Cardiac muscle cell (in vitro differentiated cells and primary cell): ENCODE measurements at places on chromosomes 12 and 14. TPM values are rescaled to one million over a fixed set of nuclear protein-coding genes. Genes with fewer than 3 reads are reported as not detected.
A peak's percentile ranks its signal among the peaks of the same experiment; 100 is the strongest.

GRCh38 chr12:89451841-89452251 lies 72.8 kb downstream of the GALNT4 start:
- H3K4me3 ChIP-seq = no peak overlapping the region
- no peaks in the 10 kb centered on the region for H3K36me3 ChIP-seq
- H3K27me3 ChIP-seq = no peaks in the 10 kb centered on the region
- H3K27ac ChIP-seq = peak overlapping the region; percentile 89

- no peaks in the 10 kb centered on the region for H3K27me3 ChIP-seq
- no peak for DNase-seq
- no peaks in the 10 kb centered on the region for H3K4me1 ChIP-seq
- no peak overlapping the region for H3K4me3 ChIP-seq
- H3K27ac ChIP-seq = no peak overlapping the region
- H3K36me3 ChIP-seq = no peaks in the 10 kb centered on the region
Observed at GRCh38 chr12:75666939-75667334, 155.5 kb upstream of the KRR1 start.

Gene PPP2R5E
- polyA plus RNA-seq = 22.7 and 24.8 TPM in 2 replicates

Gene CFAP251
- polyA plus RNA-seq = 0.31 and 1.7 TPM in 2 replicates

Gene ANKLE2
- polyA plus RNA-seq = 27.8 and 37.1 TPM in 2 replicates

GRCh38 chr12:13102461-13103195 lies 839 bp downstream of the GSG1 start:
- no peaks in the 10 kb centered on the region for H3K36me3 ChIP-seq
- H3K27ac ChIP-seq = no peak overlapping the region
- no peaks in the 10 kb centered on the region for H3K27me3 ChIP-seq
- DNase-seq = no peak
- no peaks in the 10 kb centered on the region for H3K4me1 ChIP-seq

Gene GZMB
- polyA plus RNA-seq = not detected in 2 replicates
